ENCODE measurements at places on chromosomes 1 and 21.

DNA sequence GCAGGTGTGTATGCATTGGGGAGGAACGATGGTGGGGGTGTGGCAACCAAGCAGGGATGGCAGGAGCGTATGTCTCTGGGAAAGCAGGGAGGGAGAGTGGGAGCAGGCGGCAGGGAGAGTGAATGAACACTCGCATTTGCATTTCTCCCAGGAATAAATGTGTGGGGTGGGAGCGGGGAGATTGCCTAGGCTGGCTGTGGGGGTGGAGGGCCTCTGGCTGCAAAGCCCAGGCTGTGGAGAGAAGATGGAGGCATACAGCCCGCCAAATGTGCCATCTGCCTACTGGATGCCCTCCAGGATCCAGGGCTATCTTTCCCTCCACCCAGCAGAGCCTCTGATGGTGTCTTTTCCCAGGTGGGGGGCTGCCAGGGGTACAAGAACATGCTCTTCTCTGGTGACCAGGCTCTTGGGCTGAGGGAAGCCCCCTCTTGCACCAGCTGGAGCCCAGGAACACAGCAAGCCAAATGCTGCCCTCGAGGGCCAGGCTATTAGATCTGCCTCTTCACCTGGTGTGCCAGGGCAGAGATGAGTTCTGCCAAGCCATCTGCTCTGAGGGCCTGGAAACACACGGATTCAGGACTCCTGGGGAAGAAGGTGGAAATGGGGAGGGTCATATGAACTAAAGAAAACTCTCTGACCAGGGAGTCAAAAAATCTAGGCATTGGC lies 1.7 kb upstream of the OPTC start:
- no peak for DNase-seq

DNA sequence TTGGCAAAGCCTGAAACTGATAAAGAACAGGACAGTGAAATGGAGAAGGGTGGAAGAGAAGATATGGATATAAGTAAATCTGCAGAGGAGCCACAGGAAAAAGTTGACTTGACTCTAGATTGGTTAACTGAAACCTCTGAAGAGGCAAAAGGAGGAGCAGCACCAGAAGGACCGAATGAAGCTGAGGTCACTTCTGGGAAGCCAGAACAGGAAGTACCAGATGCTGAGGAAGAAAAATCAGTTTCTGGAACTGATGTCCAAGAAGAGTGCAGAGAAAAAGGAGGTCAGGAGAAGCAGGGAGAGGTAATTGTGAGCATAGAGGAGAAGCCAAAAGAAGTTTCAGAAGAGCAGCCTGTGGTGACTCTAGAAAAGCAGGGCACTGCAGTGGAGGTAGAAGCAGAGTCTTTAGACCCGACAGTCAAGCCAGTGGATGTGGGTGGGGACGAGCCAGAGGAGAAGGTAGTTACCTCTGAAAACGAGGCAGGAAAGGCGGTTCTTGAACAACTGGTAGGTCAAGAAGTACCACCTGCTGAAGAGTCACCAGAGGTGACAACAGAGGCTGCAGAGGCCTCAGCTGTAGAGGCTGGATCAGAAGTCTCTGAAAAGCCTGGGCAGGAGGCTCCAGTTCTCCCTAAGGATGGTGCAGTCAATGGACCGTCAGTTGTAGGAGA lies 16.3 kb downstream of the CCDC17 start:
- DNase-seq = no peak

DNA sequence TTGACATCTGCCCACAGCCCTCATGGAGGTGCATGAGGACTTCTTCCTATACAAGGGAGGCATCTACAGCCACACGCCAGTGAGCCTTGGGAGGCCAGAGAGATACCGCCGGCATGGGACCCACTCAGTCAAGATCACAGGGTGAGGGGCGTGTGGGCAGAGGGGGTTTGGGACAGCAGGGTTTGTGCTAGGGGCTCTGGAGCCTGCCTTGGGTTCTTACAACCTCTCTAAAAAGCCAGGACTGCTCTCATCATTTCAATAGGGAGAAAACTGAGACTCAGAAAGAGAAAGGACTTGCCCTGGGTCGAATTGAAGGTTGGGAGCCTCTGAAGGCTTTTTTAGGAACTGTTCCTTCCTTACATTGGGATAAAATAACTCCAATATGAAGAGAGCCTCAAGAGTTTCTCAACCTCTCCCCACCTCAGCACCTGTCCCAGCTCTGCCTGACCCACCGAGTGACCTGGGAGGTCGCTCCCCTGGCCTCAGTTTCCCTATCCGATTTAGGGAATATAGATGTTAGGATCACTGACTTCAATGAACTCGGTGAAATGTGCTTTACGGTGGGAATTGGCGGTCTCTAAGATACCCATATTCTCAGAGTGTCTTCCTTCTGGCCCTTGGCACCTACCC lies 9.5 kb downstream of the TINAGL1 start:
- DNase-seq = no peak

DNA sequence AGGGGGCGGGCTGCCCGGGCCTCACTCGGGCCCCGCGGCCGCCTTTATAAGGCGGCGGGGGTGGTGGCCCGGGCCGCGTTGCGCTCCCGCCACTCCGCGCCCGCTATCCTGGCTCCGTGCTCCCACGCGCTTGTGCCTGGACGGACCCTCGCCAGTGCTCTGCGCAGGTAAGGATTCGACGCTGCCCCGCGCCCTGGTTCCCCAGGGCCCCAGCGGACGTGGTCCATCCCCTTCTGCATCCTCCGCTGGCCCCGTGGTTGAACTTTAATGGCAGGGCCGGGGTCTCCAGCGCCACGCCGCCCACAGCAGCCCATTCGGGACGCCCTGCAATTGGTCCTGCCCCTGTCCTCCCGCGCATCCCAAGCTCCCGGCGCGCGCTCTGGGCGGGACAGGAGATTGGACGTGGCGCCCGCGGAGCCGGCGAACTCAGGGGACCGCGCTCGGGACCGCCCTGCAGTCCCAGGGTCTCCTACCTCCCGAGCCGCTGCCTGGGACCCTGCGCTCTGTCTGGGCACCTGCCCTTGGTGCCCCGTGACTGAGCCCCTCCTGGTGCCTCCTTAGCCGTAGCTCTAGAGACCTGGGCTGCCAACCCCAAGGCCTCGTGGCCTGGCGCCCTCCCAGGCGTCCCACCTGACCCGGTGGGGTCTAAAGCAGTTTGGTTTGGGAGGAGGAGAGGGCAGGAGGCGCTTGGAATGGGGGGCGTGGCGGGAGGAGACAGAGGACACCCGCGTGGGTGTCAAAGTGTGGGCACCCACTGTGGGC lies at the start of gene ALPL:
TSS of gene ALPL (plus strand) at position 73 of the 762 bp plus-strand sequence. CDS start 44,659 bp downstream, outside the sequence.
- no peak for DNase-seq

Measured in activated CD4-positive, alpha-beta T cell treated with anti-CD3 and anti-CD28 coated beads, Interleukin-2, Interleukin-6, amounts not matched to agents 100 ng/mL and 50 ng/mL, durations not matched to agents 16 hours and 8 hours (primary cell).